Neural progenitor cell (in vitro differentiated cells): ENCODE measurements at places on chromosomes 6 and 20. TPM values are rescaled to one million over a fixed set of nuclear protein-coding genes. Genes with fewer than 3 reads are reported as not detected.

GRCh38 chr6:43985329-43985728 is 141.9 kb downstream of the MRPL14 start:
- no peak overlapping the region for H3K4me3 ChIP-seq
- no peaks in the 10 kb centered on the region for H3K36me3 ChIP-seq
- DNase-seq: no peak
- no peak overlapping the region for H3K27ac ChIP-seq
- H3K4me1 ChIP-seq: peaks cover 4% of the 10 kb centered on the region

GRCh38 chr6:99347804-99348203 is 1.7 kb downstream of the FAXC start:
- DNase-seq: peak; percentile 20
- no peak overlapping the region for H3K27ac ChIP-seq
- H3K4me3 ChIP-seq: peak overlapping the region; percentile 96
- peaks cover 33% of the 10 kb centered on the region for H3K4me1 ChIP-seq

DNA sequence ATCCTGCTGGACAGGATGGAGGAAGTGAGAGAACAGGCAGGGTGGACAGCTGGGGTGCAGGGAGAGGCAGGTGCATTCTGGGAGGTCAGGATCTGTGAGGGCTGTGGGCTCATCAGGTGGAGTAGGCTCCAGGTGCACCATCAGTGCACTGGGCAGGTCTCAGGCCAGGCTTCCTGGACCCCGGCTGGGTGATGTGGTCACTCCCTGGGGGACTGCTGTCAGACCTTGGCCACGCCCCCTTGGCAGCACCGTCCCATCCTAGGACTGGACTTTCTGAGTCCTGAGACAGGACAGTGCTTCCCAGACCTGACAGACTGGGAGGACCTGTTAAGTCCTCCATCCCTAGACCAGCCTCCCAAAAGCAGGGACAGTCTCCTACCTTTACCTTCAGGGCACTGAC is 626.7 kb upstream of the DEFB115 start:
- no peaks in the 10 kb centered on the region for H3K4me1 ChIP-seq
- H3K36me3 ChIP-seq: no peaks in the 10 kb centered on the region
- no peak overlapping the region for H3K4me3 ChIP-seq
- no peaks in the 10 kb centered on the region for H3K27me3 ChIP-seq
- no peak overlapping the region for H3K27ac ChIP-seq

GRCh38 chr6:28401172-28401571 is 1.6 kb upstream of the ZSCAN12 start:
- peaks cover 54% of the 10 kb centered on the region for H3K27me3 ChIP-seq
- DNase-seq: no peak
- no peak overlapping the region for H3K4me3 ChIP-seq

The PDE10A gene
- 11.9 and 17.3 TPM in 2 replicates for total RNA-seq

DNA sequence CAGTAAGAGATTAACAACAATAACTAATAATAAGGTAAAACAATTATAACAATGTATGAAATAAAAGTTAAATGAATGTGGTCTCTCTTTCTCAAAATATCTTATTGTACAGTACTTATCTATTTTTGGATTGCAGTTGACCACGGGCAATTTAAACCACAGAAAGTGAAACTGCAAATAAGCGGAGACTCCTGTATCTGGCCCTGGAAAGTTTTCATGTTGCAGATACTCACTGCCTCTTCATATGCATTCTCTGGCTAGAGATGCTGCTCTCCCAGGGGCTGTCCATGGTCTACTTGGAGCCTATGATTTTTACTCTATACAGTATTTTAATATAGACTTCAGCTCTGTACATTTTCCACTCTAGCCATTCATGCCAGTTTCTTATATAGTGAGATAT is 230.8 kb downstream of the FUT9 start:
- no peaks in the 10 kb centered on the region for H3K36me3 ChIP-seq
- H3K27me3 ChIP-seq: no peaks in the 10 kb centered on the region
- no peak overlapping the region for H3K4me3 ChIP-seq
- H3K4me1 ChIP-seq: no peaks in the 10 kb centered on the region
- DNase-seq: no peak
- no peak overlapping the region for H3K27ac ChIP-seq

- no peaks in the 10 kb centered on the region for H3K27me3 ChIP-seq
- H3K27ac ChIP-seq: no peak overlapping the region
- H3K4me3 ChIP-seq: no peak overlapping the region
- no peaks in the 10 kb centered on the region for H3K36me3 ChIP-seq
- H3K4me1 ChIP-seq: no peaks in the 10 kb centered on the region
- DNase-seq: no peak
Measured at GRCh38 chr6:49835140-49835539, 31.2 kb downstream of the CRISP1 start.

The L3MBTL1 gene
- 27.6 and 51.4 TPM in 2 replicates for total RNA-seq

The TNFRSF6B gene
- 0.25 TPM in 1 of 2 replicates, not detected in the other for total RNA-seq

DNA sequence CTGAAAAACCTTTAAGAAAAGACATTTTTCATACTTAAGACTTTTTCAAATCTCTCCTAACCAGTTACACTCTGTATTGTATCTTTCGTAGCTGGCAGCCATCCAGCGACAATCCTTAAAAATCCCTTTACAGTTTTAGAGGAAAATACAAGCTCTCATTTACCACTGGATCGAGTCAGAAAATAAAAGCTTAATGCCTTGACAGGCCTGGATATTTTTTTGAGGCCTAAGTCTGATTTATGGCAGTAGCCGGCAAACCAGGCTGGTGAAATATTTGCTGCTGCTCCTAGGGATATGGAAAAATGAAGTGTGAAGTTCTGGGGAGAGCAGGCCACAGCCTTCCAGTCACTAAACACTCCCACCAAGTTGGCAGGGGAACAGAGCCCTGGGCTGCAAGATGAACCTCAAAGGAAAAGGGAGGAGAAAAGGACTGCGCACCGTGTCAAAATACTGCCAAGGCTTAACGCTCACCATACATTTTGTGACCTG is 213.0 kb upstream of the SUPT3H start:
- H3K4me1 ChIP-seq: no peaks in the 10 kb centered on the region
- H3K4me3 ChIP-seq: no peak overlapping the region
- no peak overlapping the region for H3K27ac ChIP-seq
- DNase-seq: no peak
- no peaks in the 10 kb centered on the region for H3K27me3 ChIP-seq

GRCh38 chr20:21161926-21162325 is 36.0 kb downstream of the KIZ start:
- H3K4me3 ChIP-seq: no peak overlapping the region
- DNase-seq: no peak
- no peaks in the 10 kb centered on the region for H3K4me1 ChIP-seq
- H3K27me3 ChIP-seq: no peaks in the 10 kb centered on the region
- H3K27ac ChIP-seq: no peak overlapping the region

GRCh38 chr6:25254671-25255070 is 24.5 kb upstream of the CARMIL1 start:
- DNase-seq: no peak
- no peak overlapping the region for H3K4me3 ChIP-seq
- H3K27me3 ChIP-seq: no peaks in the 10 kb centered on the region
- H3K27ac ChIP-seq: no peak overlapping the region
- no peaks in the 10 kb centered on the region for H3K36me3 ChIP-seq

GRCh38 chr20:49668181-49668877 is 45.3 kb downstream of the B4GALT5 start:
- H3K36me3 ChIP-seq: no peaks in the 10 kb centered on the region
- no peaks in the 10 kb centered on the region for H3K27me3 ChIP-seq
- H3K27ac ChIP-seq: no peak overlapping the region

- H3K36me3 ChIP-seq: no peaks in the 10 kb centered on the region
- H3K27ac ChIP-seq: no peak overlapping the region
- DNase-seq: no peak
Measured at GRCh38 chr6:48031711-48032110, 79.3 kb downstream of the PTCHD4 start.

- no peaks in the 10 kb centered on the region for H3K36me3 ChIP-seq
- peaks cover 42% of the 10 kb centered on the region for H3K4me1 ChIP-seq
- H3K27me3 ChIP-seq: no peaks in the 10 kb centered on the region
- no peak overlapping the region for H3K4me3 ChIP-seq
- DNase-seq: no peak
Measured at GRCh38 chr6:11607383-11607782, 69.8 kb downstream of the TMEM170B start.

- no peaks in the 10 kb centered on the region for H3K27me3 ChIP-seq
- DNase-seq: no peak
- no peak overlapping the region for H3K27ac ChIP-seq
- no peaks in the 10 kb centered on the region for H3K36me3 ChIP-seq
- no peak overlapping the region for H3K4me3 ChIP-seq
Measured at GRCh38 chr6:73878403-73878802, 182.4 kb downstream of the CD109 start.

The KIF25 gene
- total RNA-seq: 1.2 and 1.5 TPM in 2 replicates

The AIF1 gene
- not detected in 2 replicates for total RNA-seq

DNA sequence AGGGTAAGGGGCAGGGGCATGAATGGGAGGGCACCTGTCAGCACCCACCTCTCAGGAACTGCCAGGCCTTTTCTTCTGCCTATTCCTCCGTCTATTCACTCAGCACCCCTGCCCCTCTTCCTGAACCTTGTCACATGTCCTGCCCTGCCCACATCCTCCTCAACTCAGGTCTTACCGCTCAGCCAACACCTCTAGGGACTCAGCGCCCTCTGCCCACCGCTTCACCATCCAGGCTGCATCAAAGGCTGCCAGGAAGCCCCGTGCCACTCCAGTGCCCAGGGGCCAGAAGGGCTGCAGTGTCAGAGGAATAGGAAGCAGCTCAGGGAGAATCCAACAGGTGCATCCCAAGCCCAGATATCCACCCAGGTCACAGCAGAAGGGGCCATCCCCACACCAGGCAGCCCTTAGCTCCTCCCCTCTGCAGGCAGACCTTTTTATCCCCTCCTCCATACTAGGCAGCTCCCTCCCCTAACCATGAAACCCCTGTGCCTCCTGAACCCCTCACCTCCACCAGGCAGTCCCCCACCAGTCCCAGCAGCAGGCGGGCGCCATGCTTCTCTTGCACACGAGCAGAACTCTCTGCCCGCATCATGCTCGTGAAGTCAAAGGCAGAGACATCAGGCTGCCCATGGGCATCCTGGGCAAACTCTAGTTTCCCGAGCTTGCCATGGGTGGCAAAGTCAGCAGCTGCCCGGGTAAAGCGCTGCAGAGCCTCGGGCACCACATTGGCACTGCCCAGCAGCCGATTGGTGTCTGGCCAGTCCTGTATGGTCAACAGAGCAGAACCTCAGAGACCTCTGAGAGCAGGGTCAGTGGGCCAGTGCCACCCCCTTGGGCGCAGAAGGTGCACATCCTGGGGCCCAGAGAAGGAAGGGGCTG is 5.5 kb downstream of the MICAL1 start:
- no peak for DNase-seq
- H3K4me1 ChIP-seq: peaks cover 8% of the 10 kb centered on the region
- no peak overlapping the region for H3K27ac ChIP-seq
- no peak overlapping the region for H3K4me3 ChIP-seq
- no peaks in the 10 kb centered on the region for H3K27me3 ChIP-seq
